HFF-Myc (cell line): ENCODE measurements at places on chromosomes 16 and 17.

GRCh38 chr17:49361129-49361901, 735 bp downstream of the ZNF652 start:
- no peak for DNase-seq

- no peak for DNase-seq
These were observed 11.0 kb upstream of the PLCG2 start for GRCh38 chr16:81767987-81768592.

GRCh38 chr16:88936556-88937205, 40.3 kb downstream of the CBFA2T3 start:
- no peak for DNase-seq

DNA sequence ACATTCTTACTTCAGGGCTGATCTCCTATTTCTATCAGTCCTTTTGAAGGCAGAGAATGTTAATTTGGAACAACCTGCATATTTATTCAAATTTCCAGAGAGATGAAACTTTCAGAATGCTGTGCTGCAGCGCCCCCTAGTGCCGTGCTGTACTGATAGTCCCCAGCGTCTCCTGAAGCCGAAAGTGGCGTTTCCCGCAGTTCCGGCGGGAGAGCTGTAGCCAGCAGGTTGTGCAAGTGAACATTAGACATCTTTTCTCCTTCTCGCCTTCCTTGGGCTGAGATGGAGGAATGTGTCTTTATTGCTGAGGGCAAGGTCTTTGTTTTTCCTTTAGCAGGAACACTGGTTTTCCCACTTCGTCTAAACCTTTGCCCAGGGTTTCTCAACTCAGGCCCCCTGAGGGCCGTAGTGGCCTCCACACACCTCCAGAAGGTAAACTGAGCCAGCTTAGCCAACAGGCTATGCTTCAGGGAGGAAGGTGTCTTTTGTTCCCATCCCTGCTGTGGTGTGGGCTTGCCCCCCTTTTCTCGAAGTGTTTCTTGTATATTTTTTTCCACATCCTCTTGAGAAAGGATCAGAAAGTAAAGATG, 26.4 kb downstream of the USP10 start:
- DNase-seq = peak; percentile 56

- no peak for DNase-seq
These were observed 1.6 kb downstream of the ZNF598 start for GRCh38 chr16:2008009-2008526.

DNA sequence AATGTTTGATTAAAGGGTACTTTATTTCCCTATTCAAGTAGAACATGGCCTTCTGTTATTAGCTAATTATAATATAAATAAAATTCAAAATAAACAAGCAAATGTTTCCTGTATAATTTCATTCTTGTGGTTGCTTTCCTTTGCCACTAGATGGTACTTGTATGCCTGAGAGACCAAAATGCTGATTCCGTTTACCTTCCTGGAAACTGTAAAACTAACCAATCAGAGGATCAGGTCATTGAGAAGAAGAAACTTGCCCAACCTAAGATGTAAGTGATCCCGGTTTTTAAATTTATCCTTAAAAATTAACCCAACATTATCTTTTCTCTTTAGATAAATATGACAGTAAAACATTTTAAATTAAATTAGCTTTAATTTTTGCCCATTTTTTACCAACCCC, 8.1 kb upstream of the ABCA5 start:
- DNase-seq = no peak

GRCh38 chr17:52287611-52288010, 129.1 kb upstream of the CA10 start:
- DNase-seq = no peak

GRCh38 chr17:40021451-40021971, 6.3 kb downstream of the CSF3 start:
- peak; percentile 72 for DNase-seq

DNA sequence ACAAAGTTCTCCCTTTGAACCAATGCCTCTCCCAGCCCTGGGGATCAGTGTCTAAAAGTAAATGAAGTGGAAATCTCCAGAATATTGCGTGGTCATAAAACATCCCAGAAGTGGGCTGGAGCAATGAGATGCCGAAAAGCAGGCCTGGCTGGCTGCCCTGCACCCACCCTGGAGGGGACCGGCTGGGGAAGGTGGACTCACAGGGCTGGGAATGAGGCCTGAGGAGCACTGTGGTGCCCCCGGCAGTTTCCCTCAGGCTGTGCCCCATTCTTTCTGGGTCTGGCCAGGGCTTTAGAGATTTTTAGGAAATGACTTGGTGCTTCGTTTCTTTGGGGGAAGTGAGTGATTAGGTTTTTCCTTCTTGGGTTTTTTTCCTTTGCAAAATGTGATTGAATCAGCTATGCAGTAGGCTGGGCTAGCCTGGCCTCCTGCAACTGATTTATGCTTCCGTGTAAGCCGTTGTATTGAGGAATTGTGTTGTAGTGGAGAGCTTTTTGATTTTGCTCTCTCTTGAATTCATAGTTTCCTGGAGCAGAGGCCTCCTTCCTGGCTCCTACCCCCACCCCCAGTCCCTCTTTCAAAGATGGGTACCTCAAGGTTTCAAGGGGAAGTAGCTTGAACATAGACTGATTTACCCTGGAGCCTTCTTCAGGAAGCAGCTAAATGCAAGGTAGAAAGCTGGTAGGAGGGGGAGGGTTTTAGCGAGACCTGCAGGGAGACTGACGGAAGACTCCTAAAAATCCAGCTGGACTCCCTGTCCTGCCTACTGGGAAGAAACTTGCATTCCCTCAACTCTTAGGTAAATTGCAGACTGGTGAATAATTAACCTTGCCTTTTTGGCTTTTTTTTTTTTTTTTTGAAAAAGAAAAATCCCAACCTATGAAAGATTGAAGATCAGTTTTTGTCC, 170.2 kb downstream of the RAB11FIP4 start:
- no peak for DNase-seq

DNA sequence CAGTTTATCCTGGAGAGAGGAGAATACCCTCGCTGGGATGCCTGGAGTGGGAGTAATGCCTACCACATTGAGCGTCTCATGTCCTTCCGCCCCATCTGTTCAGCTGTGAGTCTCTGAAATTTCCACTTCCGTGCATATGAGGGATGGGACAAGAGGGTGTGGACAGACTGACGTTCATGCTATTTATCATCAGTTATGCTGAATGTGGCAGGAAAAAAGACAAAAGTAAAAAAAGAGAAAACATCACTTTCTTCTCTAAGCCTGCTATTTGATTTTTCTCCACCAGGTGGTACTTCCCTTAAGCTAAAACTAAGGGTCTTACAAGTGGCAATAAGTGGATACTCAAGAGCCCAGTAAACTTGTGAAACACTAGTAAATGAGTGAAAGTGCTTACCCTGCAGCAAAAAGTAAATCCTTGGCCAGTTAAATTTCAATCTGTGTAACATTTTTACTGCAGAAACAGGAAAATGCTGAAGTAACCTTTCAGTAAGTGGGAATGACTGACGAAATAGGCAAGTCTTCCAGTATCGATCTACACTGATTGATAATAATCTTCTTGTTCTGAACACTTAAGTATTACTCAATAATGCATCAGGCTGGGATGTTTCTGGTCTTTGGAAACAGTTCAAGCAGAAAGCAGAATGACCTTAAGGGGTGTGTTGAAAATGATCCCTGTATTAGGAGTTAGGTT, 5.6 kb downstream of the CRYBA1 start:
- peak; percentile 12 for DNase-seq

- no peak for DNase-seq
These were observed 671 bp downstream of the CHMP6 start for GRCh38 chr17:80992077-80992947.

DNA sequence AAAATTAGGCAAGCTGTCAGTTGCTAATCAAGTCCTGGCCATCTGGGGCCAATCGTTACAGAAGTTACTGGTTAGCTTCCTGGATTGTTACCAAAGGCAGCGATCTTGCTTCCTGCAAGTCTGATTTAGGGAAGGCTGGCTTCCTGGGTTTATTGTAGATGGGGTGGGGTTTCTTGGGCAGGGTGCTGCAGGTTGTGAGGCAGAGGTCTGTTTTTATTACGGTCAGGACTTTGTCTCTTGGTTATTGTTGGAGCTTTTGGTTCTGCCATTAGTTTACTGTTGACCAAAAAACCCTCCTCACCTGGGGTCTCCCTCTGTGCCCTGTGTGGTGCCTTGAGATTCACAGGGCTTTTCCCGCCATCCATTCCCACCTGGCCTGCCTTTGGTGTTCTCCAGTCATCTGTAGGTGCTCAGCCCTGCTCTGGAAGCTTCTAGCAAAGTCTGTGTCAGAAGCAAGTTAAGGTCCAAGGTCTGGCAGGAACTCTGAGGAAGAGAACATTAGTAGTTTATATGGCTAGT, 36.9 kb downstream of the SLC47A1 start:
- no peak for DNase-seq

- DNase-seq = no peak
These were observed 113.8 kb downstream of the SLC39A11 start for GRCh38 chr17:72978593-72979218.

DNA sequence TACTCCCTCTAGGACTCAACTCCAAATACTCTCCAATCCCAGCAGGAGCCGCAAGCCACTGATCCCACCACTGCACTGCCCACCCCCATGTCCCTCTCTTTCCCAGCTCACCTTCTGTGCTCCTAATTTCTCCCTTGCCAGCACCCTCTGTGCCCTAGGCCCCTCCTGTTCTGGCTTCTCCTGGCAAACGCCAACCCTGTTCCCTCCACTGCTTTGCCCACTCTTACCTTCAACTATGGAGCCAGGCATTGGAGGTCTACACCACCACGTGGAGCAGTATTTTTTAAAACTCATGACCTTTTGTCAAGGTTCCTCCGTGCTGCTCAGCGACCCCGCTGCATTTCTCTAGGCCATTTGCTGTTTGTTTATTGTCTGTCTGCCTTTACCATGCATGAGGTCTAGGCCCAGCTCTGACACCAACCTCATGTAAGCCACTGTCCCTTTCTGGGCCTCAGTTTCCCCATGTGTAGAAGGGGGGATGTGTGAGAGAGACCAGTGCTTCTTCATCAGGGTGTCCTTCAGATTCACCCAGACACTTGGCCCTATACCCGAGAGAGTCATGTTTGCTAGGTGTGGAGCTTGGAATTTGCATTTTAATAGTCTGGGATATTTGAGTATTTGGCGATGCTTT, 4.6 kb downstream of the CCDC102A start:
- DNase-seq = no peak

GRCh38 chr17:44331249-44331760, 6.7 kb upstream of the SLC25A39 start:
- DNase-seq = peak; percentile 71

DNA sequence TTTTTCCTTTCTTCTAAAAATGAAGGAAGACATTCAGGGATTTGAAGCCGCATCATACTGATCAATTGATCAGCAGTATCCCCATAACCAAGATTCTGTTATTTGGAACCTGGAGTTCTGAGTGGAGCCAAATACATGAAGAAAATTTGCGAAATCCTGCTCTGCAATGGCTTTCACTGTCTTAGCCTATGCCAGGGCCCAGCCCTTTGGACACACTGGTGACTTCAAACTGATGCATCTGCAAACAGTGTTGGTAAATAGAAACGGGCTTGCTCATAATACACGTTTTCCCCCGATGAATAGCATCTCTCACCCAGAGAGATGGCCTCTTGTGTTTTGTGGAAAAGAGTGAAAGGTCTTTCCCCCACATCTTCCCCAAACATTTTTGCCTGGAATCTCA, 87.6 kb upstream of the TOX3 start:
- DNase-seq = no peak

GRCh38 chr16:20782470-20782869, 18.7 kb downstream of the ACSM3 start:
- no peak for DNase-seq

- peak; percentile 80 for DNase-seq
These were observed 25.3 kb downstream of the G6PC3 start for GRCh38 chr17:44095647-44096496.

GRCh38 chr17:6476810-6477179, 32.5 kb downstream of the PIMREG start:
- DNase-seq = no peak

DNA sequence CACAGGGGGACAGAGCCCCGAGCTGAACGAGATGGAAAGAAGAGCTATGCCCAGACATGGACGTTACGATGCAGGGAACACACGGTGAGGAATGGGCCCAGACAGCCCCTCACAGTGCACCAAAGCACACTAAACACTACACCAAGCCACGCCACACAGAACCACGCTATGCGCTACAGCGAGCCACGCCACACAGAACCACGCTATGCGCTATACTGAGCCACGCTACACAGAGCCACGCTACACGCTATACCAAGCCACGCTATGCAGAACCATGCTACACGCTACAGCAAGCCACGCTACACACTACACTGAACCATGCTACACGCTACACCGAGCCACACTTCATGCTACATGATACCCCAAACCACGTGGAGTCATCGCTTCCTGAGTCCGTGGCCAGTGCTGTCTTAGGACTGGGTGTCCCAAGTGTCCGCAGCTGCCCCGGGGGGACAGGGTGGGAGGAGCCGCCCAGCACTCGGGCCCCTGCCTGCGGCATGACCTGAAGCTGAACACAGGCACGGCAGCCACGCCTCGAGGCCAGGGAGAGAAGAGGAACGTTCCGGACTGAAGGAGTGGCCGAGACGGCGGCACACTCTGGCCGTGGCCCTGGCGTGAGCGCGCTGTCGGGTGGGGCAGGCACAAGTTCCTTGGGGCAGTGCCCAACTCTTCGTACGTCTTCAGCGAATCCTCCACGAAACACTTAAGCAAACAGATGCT, 61.3 kb downstream of the LMF1 start:
- DNase-seq = no peak

DNA sequence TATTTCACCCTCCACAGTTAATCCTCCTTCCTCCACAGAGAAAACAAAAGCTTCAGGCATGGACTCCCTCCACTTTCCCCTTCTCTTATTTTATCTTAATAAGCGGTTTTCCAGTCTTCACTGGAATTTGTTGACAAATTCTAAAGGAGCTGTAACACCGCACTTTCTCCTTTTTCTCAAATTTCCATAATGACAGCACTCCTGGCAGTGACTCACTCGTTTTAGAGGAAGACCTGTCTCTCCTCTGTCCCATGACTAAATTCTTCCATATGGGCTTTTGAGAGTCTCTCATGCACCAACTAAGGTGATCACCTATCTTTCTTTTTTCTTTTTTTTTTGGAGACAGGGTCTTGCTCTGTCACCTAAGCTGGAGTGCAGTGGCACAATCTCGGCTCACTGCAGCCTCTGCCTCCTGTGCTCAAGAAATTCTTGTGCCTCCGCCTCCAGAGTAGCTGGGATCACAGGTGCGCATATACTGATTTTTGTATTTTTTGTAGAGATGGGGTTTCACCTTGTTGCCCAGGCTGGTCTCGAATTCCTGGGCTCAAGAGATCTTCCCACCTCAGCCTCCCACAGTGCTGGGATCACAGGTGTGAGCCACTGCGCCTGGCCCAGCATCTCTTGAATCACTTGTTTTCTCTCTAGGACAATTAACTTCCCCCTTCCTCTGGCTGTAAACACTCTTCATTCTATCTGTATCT, 7.7 kb downstream of the ITGAM start:
- no peak for DNase-seq

GRCh38 chr17:4317610-4318009, 48.9 kb downstream of the UBE2G1 start:
- no peak for DNase-seq

- no peak for DNase-seq
These were observed 67.8 kb downstream of the C16orf78 start for GRCh38 chr16:49441366-49441780.

GRCh38 chr17:61002316-61002736, 324.7 kb downstream of the BCAS3 start:
- DNase-seq = peak; percentile 30
